ENCODE measurements at places on chromosomes 1 and 21. TPM values are rescaled to one million over a fixed set of nuclear protein-coding genes. Genes with fewer than 3 reads are reported as not detected.

DNA sequence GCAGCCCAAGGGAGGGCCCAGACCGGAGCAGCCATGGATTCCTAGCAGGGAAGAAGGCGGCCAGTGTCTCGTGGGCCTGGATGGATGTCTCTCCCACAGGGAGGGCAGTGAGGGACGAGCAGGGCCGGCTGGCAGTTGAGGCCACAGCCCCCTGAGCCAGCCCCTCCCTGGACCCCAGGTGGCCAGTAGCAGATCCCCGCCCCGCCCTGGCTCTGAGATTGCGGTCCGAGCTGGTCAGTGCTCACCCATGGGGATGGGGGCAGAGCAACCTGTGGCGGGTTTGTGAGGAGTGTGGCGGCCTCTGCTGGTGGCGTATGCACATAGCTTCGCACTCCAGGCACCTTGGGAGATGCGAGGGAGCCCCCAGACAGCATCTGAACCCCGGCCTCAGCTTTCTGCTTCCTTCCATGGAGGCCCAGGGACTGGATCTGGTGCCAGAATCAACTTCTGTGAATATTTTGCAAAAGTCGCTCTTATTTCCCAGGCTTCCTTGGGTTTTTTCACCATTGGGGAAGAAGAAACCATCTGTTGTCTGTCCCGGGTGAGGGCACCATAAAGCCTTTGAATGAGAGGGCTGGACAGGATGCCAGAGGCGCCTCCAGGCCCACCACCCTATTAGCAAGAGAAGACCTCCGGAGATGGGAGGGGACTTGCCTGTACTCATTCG is 8.4 kb upstream of the KCNN3 start:
- H3K27me3 ChIP-seq: peaks cover 6% of the 10 kb centered on the region
- H3K4me1 ChIP-seq: no peaks in the 10 kb centered on the region
- H3K27ac ChIP-seq: no peak overlapping the region
- H3K36me3 ChIP-seq: no peaks in the 10 kb centered on the region

DNA sequence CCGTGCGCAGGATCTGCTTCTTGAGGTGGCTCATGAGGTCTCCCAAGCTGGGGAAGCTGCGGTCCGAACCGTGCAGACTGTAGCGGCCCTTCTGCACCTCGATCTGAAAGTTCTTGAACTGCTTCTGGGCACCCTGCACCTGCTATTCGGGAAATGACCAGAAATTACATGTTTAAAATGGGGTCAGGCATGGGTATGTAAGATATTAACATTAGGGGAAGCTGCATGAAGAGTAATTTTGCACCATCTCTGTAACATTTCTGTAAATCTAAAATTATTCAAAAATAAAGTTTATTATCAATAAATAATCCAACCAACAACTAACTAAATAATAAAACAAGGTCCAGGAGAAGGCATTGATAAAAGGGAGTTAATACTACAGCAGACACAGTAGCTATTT is 110.7 kb downstream of the RAVER2 start:
- H3K27ac ChIP-seq: no peak overlapping the region
- no peak for DNase-seq
- H3K36me3 ChIP-seq: peaks cover 60% of the 10 kb centered on the region
- no peaks in the 10 kb centered on the region for H3K4me1 ChIP-seq
- no peak overlapping the region for H3K4me3 ChIP-seq

DNA sequence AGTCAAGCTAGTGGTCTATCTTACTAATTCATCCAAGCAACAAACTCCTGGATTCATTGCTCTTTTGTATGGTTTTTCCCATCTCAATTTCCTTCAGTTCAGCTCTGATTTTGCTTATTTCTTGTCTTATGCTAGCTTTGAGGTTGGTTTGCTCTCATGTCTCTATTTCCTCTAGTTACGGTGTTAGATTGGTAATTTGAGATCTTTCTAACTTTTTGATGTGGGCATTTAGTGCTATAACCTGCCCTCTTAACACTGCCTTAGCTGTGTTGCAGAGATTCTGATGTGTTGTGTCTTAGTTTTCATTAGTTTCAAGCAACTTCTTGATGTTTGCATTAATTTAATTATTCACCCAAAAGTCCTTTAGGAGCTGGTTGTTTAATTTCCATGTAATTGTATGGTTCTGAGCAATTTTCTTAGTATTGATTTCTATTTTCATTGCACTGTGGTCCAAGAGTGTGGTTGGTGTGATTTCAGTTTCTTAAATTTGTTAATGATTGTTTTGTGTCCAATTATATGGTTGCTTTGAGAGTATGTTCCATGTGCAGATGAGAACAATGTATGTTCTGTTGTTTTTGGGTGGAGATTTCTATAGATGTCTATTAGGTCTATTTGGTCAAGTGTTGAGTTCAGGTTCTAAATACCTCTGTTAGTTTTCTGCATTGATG is 154.6 kb downstream of the PLPPR5 start:
- peaks cover 13% of the 10 kb centered on the region for H3K27me3 ChIP-seq
- H3K4me3 ChIP-seq: no peak overlapping the region
- no peaks in the 10 kb centered on the region for H3K36me3 ChIP-seq
- no peak overlapping the region for H3K27ac ChIP-seq

DNA sequence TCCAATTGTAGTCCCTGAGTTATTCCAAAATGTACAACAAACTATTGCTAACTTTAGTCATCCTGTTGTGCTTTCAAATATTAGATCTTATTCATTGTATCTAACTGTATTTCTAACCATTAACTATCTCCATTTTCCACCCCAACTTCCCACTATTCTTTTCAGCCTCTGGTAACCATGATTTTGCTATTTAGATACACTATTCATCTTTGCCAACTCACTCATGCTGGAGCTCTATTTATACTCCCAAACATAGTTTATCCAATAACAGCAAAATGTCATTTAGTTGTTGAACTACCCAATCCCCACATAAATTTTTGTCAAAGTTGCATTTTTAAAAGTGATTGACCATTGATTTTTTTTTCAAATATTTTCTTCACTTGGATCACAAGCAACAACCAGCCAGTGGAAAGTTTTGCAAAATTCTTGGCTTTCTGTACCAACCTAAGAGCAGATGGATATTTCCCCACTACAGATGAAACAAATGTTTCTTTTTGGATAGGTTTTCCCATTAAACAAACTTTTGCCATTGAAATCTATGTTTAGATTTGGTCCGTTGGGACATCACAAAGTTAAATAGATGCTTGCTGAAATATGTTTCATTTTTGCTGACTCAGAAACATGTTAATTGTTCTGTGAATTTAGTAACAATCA is 866.0 kb downstream of the LTN1 start:
- peaks cover 11% of the 10 kb centered on the region for H3K4me1 ChIP-seq
- H3K36me3 ChIP-seq: no peaks in the 10 kb centered on the region
- no peaks in the 10 kb centered on the region for H3K27me3 ChIP-seq
- H3K4me3 ChIP-seq: no peak overlapping the region
- DNase-seq: no peak

GRCh38 chr1:39333296-39333695 is 128.8 kb downstream of the MACF1 start:
- H3K36me3 ChIP-seq: peaks cover 55% of the 10 kb centered on the region
- H3K4me3 ChIP-seq: no peak overlapping the region

DNA sequence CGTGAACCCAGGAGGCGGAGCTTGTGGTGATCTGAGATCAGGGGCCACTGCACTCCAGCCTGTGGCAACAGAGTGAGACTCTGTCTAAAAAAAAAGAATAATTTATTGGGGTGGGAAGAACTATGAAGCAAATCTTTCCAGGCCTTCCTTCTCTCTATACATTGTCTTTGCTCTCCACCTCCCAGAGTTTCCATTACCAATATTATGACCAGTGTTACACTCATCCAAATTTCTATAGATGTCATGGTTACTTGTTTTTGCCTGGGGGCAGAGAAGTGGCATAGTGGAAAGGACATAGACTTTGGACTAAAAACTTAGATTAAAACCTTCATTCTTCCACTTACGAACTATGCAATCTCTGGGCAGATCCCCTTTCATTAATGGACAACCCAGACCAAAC is 10.1 kb downstream of the FASLG start:
- H3K4me3 ChIP-seq: no peak overlapping the region
- DNase-seq: no peak
- no peak overlapping the region for H3K27ac ChIP-seq
- no peaks in the 10 kb centered on the region for H3K27me3 ChIP-seq

- no peak overlapping the region for H3K27ac ChIP-seq
- no peak overlapping the region for H3K4me3 ChIP-seq
- no peaks in the 10 kb centered on the region for H3K4me1 ChIP-seq
- no peaks in the 10 kb centered on the region for H3K36me3 ChIP-seq
- DNase-seq: no peak
These were observed 1.2 kb upstream of the CRCT1 start for GRCh38 chr1:152513081-152513480.

Gene CD53
- not detected for total RNA-seq

Gene RHBDL2
- not detected for total RNA-seq

Gene TCHH
- not detected for total RNA-seq

All from osteocyte (in vitro differentiated cells).